Thyroid gland (tissue), 4 donors: ENCODE measurements at places on chromosomes 4 and X. TPM values are rescaled to one million over a fixed set of nuclear protein-coding genes. Genes with fewer than 3 reads are reported as not detected.

GRCh38 chrX:82648062-82648461 is 860.0 kb upstream of the POU3F4 start:
- no peak overlapping the region for H3K27ac ChIP-seq
- H3K27me3 ChIP-seq, result no peaks in the 10 kb centered on the region
- H3K4me3 ChIP-seq, result no peak overlapping the region

DNA sequence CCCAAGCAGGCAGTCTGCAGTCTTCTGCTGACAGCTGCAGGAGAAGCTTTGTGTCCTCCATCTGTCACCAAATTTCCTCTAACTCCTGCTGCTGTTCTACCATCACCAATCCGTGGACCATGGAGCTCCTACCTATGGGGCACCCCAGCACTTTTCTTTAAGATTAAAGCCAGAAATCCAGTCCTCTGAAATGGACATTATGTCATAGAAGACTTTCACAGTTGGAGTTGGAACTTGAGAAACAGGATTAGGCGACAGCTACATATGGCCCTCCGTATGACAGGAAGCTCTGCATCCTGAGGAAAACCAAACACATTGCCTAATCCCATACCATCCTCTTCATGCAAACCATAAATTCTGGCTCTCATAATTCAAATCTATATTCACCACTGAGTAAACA is 470.6 kb upstream of the GALNTL6 start:
- H3K27ac ChIP-seq, result no peak overlapping the region
- no peak for DNase-seq
- H3K4me1 ChIP-seq, result no peaks in the 10 kb centered on the region
- H3K36me3 ChIP-seq, result no peaks in the 10 kb centered on the region

DNA sequence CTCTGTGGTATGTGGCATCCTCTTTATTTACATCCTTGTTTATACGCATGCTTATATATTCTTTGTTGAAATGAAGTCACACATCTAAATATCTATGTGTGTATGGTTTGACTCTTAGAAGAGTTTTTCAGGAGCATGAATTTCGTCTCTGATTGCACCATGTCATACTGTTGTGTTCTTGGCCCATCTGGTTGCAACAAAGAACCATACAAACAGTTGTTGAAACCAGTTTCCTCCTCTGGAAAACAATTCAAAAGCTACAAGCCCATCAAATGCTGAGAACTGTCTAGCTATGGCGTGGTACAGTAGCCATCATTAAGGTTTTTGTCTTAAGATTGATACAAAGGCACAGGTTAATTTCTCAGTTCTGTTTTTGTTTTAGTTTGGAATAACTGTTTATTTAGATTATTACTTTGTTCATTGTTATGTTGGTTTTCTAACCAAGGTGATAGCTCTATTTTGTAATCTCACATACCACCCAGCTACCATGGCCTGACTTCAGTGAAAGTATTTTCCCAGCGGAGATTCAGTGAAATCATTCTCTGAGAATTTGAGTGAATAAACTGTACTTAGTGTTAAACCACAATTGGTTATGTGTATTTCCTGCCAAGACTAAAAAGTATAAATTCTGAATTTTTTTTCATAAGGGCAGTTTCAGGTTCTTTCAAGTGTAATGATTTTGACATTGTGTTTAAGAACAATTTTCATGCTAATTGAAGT is 91.0 kb downstream of the ARHGAP24 start:
- no peaks in the 10 kb centered on the region for H3K4me1 ChIP-seq
- DNase-seq, result no peak
- H3K27me3 ChIP-seq, result no peaks in the 10 kb centered on the region
- no peak overlapping the region for H3K4me3 ChIP-seq
- no peaks in the 10 kb centered on the region for H3K36me3 ChIP-seq

DNA sequence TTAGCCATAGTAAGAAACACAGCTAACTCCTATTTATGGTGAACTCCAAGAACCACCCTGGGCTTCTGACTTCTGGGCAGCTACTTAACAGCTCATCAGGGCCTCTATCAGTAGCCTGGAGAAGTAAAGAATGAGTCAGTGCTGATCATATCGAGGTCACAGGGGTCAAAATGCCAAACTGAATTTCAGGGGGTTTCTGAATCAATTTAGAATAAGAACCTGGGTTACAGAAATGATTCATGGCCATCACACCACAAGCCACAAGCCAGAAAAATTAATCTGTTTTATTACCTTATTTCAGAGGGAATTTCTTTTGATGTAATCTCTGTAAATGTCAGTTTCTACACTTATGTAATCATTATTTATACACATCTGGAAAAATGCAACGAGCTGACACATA is 64.4 kb downstream of the CHST7 start:
- H3K27me3 ChIP-seq, result peaks cover 3% of the 10 kb centered on the region
- H3K27ac ChIP-seq, result no peak overlapping the region
- no peak for DNase-seq
- no peaks in the 10 kb centered on the region for H3K36me3 ChIP-seq
- H3K4me3 ChIP-seq, result no peak overlapping the region
- peaks cover 7% of the 10 kb centered on the region for H3K4me1 ChIP-seq

- H3K27me3 ChIP-seq, result no peaks in the 10 kb centered on the region
- no peak for DNase-seq
- H3K27ac ChIP-seq, result no peak overlapping the region
- H3K4me1 ChIP-seq, result no peaks in the 10 kb centered on the region
- no peaks in the 10 kb centered on the region for H3K36me3 ChIP-seq
- H3K4me3 ChIP-seq, result no peak overlapping the region
These were observed 62.7 kb upstream of the FAM47B start for GRCh38 chrX:34879886-34880285.

DNA sequence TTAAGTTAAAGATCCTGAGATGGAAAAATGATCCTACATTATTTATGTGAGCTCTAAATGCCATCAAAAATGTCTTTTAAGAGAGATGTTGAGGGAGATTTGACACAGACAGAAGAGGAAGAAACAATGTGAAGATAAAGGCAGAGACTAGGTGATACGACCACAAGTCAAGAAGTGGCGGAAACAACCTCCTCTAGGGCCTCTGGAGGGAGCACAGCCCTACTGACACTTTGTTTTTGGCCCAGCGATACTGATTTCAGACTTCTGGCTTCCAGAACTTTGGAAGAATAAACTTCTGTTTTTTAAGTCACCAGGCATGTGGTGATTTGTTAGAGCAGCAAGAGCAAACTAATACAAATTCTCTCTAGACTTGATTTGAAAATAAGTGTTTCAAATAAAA is 1216.1 kb downstream of the FSTL5 start:
- no peak for DNase-seq
- H3K27me3 ChIP-seq, result no peaks in the 10 kb centered on the region
- no peaks in the 10 kb centered on the region for H3K4me1 ChIP-seq
- no peak overlapping the region for H3K27ac ChIP-seq

DNA sequence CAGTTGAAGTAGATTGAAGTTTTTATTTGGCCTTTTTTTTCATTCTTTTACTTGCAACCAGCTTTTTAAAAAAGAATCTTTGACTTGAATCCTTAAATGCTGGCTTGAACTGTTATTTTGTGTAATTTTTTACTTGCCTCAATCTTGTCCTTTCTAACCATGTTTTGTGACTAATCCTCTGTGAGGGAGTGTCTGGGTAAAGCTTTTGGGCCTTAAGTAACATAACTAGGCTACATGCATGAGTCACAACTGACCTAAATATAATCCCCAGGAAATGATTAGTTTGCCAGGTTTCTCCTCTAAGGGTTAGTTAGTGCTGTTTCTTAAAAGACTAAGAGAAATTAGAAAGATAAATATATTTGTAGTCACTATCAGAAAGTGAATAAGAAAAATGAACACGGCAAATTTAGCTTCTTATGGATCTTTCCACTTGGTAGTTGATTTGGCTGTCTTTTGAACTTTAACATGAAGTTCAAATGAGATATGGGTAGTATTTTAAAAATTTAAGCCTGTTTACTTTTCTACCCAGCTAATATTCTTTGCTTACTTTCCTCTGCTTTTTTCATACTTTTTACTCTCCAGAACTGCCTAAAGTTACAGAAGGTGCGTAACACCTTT is 13.0 kb downstream of the EXOC1 start:
- no peak for DNase-seq
- no peaks in the 10 kb centered on the region for H3K27me3 ChIP-seq
- no peak overlapping the region for H3K27ac ChIP-seq
- no peak overlapping the region for H3K4me3 ChIP-seq

- H3K27ac ChIP-seq, result no peak overlapping the region
- DNase-seq, result no peak
- no peak overlapping the region for H3K4me3 ChIP-seq
- no peaks in the 10 kb centered on the region for H3K27me3 ChIP-seq
- no peaks in the 10 kb centered on the region for H3K4me1 ChIP-seq
- no peaks in the 10 kb centered on the region for H3K36me3 ChIP-seq
These were observed 169.2 kb downstream of the BMPR1B start for GRCh38 chr4:94926936-94927335.

DNA sequence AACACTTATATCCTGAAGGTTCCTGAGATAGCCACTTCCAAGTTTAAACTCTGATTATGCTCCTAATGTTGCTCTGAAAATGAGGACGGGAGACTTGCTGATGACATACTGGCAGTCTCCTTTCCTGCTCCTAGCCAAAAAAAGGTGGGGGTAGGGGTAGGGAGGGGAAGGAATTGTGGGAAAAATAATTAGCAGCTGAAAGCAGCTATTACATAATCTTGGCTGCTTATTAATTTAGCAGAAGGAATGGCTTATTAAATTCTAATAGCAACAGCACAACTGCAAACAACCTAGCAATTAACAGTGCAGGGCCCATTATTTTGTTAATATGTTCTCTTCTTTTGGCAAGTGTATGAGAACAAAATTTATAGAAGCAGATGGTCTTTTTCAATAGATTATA is 2.0 kb upstream of the AP1S2 start:
- no peaks in the 10 kb centered on the region for H3K36me3 ChIP-seq
- H3K4me3 ChIP-seq, result no peak overlapping the region
- H3K27me3 ChIP-seq, result no peaks in the 10 kb centered on the region

GRCh38 chr4:72564184-72564583 is 4.8 kb downstream of the ADAMTS3 start:
- no peak for DNase-seq
- no peaks in the 10 kb centered on the region for H3K27me3 ChIP-seq
- no peak overlapping the region for H3K27ac ChIP-seq
- no peak overlapping the region for H3K4me3 ChIP-seq

DNA sequence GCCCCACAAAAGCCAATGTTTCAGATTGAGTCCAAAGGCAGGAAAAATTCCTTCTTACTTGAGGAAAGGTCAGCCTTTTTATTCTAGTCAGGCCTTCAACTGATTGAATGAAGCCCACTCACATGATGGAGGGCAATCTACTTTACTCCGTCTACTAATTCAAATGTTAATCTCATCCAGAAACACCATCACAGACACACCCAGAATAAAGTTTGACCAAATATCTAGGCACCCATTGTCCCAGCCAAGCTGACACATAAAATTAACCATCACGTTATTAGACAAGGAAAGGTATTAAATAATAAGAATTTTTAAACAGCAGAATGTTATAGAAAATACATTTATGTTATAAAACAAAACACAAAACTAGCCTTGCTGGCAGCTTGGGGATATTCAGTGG is 32.9 kb upstream of the SMIM10L2A start:
- no peak overlapping the region for H3K27ac ChIP-seq
- H3K4me1 ChIP-seq, result no peaks in the 10 kb centered on the region

GRCh38 chrX:72366701-72367454 is 61.2 kb upstream of the CITED1 start:
- no peak overlapping the region for H3K4me3 ChIP-seq
- no peaks in the 10 kb centered on the region for H3K27me3 ChIP-seq
- no peak overlapping the region for H3K27ac ChIP-seq
- H3K4me1 ChIP-seq, result no peaks in the 10 kb centered on the region
- H3K36me3 ChIP-seq, result no peaks in the 10 kb centered on the region
- DNase-seq, result no peak

- peaks cover 26% of the 10 kb centered on the region for H3K4me1 ChIP-seq
- no peaks in the 10 kb centered on the region for H3K36me3 ChIP-seq
- no peak for DNase-seq
These were observed 136.8 kb downstream of the CHRNA9 start for GRCh38 chr4:40471923-40472322.

GRCh38 chrX:19646282-19646681 is 131.0 kb upstream of the MAP3K15 start:
- no peaks in the 10 kb centered on the region for H3K27me3 ChIP-seq
- H3K36me3 ChIP-seq, result no peaks in the 10 kb centered on the region
- H3K27ac ChIP-seq, result no peak overlapping the region
- H3K4me3 ChIP-seq, result no peak overlapping the region

DNA sequence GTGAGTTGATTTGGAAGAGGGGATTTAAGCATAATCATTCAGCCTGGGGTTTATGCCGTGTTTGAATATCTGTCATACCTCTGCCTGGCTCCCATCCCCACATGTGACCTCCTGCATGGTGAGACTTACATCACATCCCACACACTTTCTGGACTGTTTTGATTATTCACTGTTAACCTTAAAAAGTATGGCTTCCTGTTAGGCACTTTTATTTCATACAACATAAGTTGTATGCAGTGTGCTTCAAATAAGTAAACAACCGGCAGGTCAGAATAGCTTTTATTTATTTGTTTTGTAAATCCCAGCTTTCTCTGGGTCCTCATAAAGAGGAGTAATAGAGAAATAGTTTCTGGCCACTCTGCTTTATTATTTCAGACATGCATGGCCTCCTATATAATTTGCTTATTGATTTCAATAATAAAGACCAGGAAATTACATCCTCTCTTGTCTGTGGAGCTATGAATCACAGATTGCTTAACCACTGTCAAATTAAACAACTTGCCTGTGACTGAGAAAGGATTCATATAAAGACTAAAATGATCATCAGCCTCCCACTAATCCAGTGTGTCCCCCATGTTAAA is 376.8 kb upstream of the ZFP42 start:
- no peaks in the 10 kb centered on the region for H3K27me3 ChIP-seq
- no peak overlapping the region for H3K27ac ChIP-seq
- H3K4me3 ChIP-seq, result no peak overlapping the region
- H3K4me1 ChIP-seq, result no peaks in the 10 kb centered on the region

DNA sequence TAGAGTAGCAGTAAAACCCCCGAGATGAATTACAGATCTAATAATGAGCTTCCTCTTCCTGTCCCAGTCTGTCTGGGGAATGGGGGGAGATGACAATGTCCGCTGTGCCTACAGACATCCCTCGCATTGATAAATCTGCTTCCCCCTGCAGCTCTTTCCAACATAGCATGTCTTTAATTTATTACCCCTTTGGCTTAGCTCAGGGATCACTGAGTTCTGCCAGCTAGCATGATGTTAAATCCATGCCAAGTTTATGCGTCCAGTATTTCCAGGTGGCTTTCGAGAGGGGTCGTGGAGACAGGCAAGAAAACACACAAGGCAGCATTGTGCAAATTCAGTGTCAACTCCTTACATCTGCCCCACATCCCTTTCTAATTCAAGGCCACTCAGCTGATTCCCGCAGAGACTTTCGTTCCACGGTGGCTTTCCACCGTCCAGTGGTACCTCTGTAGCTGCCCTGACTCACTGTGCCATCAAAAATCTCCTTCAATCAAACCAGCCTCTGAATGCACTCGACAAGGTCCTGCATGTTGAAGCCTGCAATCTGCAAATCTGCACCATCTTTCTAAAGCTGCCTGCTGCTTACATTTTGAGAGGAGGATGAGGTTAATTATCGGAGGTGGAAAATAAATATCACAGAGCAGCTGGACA is 75.1 kb downstream of the MXRA5 start:
- no peaks in the 10 kb centered on the region for H3K4me1 ChIP-seq
- no peak overlapping the region for H3K4me3 ChIP-seq
- H3K27ac ChIP-seq, result no peak overlapping the region
- H3K36me3 ChIP-seq, result no peaks in the 10 kb centered on the region
- no peaks in the 10 kb centered on the region for H3K27me3 ChIP-seq
- no peak for DNase-seq

Gene ODAPH
- total RNA-seq, result not detected

Gene PFKFB1
- 0.78 TPM for total RNA-seq

Gene JADE3
- total RNA-seq, result 6.0 TPM

Gene SHROOM3
- 59.6 TPM for total RNA-seq

Gene FREM3
- not detected for total RNA-seq

Gene RBM41
- 48.8 TPM for total RNA-seq

Gene SH3RF1
- 41.7 TPM for total RNA-seq

Gene NHS
- 11.9 TPM for total RNA-seq

Gene AFAP1
- total RNA-seq, result 12.3 TPM

Gene EPGN
- not detected for total RNA-seq

Gene KLHL34
- not detected for total RNA-seq
